ENCODE measurements at places on chromosomes 16 and 17.

DNA sequence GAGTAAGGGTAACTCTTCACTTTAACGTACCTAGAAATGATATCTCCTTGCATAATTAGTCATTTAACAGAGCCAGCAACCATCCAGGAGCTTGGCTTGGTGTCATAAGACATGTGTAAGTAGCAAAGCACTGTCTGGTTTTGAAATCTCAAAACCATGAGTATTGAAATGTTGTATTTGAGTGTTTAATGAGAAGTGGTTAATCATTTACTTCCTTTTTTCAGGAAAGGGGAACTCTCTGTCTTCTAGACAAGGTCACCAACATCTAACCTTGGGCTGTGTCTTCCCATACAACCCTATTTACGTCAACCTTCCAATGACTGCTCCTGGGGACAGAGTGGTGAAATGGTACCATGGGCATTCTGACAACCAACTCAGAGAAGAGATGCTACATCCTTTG is 27.1 kb downstream of the PMP22 start:
- no peak for DNase-seq

DNA sequence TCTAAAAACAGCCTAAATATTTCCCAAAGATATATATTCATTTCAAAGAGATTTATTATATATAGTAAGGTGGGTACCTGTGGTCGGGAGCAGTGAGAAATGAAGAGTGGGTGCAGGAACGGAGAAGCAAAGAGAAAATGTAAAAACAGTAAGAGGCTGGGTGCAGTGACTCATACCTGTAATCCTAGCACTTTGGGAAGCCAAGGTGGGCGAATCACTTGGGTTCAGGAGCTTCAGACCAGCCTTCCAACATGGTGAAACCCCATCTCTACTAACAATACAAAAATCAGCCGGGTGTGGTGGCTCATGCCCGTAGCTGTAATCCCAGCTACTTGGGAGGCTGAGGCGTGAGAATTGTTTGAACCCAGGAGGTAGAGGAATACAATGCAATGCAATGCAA is 257.1 kb downstream of the BCAS3 start:
- DNase-seq = no peak

GRCh38 chr17:50972577-50972976 is 106.4 kb upstream of the TOB1 start:
- DNase-seq = no peak

DNA sequence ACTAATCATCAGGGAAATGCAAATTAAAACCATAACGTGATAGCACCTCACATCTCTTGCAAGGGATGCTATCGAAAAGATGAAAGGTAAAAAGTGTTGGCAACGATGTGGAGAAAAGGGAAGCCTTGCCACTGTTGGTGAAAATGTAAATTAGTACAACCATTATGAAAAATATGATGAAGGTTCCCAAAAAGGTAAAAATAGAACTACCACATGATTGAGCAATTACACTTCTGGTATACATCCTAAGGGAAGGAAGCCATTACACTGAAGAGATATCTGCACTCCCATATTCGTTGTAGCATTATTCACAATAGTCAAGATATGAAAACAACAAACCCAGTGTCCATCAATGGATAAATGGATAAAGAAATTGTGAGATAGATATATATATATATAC is 21.5 kb downstream of the ABCA10 start:
- no peak for DNase-seq

GRCh38 chr16:76947749-76948148 is 243.2 kb upstream of the MON1B start:
- no peak for DNase-seq

GRCh38 chr17:55969562-55970324 is 183.5 kb upstream of the ANKFN1 start:
- no peak for DNase-seq

DNA sequence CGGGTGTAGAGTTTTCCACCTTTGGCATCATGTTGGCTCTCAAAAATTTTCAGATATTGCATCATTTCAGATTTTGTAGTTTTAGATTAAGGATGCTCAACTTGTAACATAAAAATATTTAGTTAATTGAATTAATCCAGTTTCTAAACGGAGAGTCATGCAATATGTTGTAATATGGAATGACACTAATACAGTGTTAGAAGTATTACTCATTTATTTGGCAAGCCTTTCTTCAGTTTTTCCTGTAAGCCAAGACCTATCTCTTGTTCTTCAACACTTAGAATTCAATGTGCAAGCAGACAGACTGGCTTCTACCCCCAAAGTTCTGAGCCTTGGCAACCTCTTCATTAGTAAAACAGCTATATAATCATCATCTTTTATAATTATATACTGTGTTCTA is 985.0 kb upstream of the GOT2 start:
- no peak for DNase-seq

Data from spleen (tissue), 13 donors.